ENCODE measurements at places on chromosomes 12 and 14.

DNA sequence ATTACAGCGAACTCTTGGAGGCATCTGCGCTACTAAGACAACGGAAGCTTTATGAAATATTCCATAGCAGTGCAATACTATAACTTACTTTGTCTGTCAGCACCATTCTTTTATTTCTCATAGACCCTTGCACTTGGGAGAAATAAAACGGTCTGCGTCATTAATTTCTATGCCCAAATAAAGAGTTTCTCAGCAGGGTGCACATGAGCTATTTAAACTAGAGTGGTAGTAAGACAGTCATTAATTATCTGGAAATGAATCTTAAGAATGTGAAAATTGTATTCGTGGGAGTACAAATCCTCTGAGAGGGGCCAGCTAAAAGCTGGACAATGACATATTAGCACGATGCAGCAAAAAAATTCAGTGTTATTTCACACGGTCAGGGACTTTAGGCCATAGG is 903.4 kb upstream of the FOXG1 start:
- DNase-seq = no peak

- no peak for DNase-seq
Measured at GRCh38 chr14:38502239-38502638, 246.3 kb upstream of the CLEC14A start.

GRCh38 chr14:59678352-59678751 is 101.7 kb upstream of the CCDC175 start:
- DNase-seq = no peak

DNA sequence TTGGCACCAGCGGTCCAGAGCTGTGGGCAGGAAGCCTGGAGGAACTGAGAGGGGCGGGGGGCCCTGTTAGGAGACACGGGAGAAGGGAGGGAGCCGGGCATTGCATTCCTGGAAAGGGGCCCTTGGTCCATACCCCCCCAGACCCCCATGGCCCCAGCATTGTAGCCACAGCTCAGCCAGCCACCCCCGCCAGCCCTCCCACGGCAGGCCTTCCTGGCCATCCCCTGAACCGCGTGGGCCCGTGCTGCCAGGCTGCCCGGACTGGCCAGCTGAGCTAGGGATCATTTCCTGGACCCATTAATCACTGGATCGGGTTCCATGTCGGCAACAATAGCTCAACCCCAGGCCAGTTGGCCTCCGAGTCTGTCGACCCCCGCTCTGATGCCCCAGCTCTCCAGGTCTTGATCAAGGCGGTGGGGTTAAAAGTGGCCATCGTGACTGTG is 39.8 kb upstream of the DIO3 start:
- DNase-seq = no peak

- no peak for DNase-seq
Measured at GRCh38 chr14:29799464-29800095, 128.1 kb downstream of the PRKD1 start.

DNA sequence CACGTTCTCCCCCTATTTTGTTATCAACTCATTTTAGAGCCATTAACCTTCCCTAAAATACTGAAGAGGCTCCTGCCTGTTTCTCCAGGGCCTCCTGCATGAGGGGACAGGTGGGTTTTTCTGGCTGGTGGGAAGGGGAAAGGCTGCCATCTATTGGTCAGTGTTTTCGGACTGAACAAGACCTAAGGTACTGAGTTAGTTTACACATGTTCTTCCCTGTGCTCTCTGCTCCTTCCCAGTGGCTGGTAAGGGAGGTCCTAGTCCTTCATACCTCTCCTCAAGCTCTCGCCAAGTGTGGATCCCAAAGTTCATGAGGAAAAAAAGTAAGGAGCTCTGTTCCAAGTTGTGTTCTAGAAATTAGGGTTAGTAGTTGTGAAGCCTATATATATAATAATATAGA is 357.5 kb downstream of the FSCB start:
- DNase-seq = no peak

DNA sequence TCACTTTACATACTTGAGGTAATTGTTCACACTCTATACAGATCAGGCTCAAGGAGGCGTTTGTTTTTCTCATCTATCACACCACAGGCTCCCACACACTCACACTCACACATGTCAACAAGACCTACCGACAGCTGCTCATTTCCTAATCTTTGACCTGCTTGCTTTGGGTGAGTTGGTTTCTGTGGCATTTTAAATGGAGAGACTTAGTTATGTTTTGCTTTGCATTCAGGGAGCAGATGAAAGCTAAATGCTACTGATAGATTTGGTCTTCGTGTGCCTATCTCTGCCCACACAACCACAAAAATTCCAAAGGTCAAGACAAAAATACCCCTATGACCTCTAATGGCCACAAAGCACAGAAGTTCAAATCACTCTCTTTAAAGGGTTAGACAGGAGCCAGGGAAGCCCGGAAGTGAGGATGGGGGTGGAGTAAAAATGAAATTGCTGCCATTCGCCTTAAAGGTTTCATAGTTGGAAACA is 203.5 kb upstream of the G2E3 start:
- no peak for DNase-seq

GRCh38 chr12:108955225-108955835 is 65.5 kb downstream of the SVOP start:
- DNase-seq = no peak

DNA sequence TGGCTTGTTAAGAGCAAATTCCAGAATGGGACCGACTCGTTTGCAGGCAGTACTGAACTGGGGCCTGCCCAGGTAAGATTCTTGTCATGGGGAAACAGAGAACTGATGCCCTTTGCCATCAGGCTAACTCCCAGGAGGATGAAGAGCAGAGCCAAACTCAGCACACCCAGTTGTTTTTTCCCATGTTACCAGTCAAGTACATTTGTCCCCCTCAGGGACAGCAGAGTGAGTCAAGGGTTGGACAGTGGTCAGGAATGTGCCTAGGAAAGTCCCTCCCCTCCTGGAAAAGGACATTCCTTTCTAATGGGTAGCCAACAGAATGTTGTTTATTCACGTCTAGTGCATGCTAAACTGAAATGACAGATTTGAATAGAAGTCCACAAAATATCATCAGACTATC is 1.6 kb downstream of the ART4 start:
- no peak for DNase-seq

DNA sequence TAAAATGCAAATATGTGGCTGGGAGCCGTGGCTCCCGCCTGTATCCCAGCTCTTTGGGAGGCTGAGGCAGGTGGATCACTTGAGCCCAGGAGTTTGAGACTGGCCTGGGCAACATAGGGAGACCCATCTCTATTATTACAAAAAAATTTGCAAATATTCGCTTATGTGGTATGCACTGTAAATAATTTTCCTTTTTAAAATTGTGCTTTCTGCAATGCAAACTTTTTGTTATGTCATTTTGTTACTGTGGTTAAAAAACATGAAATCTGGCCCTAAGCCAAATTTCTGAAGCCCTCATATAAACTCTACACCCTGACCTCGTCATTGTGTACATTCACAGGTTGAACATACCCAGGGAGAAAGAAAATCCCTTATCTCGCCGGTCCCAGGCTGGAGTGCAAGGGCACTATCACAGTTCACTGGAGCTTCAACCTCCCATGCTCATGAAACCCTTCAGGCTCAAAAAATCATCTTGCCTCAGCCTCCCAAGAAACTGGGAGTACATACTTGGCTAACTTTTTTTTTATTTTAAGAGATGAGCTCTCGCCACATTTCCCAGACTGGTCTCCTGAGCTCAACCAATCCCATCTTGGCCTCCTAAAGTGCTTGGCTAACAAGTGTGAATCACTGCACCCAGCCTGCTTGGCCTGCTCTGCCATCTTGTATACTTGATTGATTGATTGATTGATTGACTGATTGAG is 24.7 kb downstream of the TRAPPC6B start:
- no peak for DNase-seq

DNA sequence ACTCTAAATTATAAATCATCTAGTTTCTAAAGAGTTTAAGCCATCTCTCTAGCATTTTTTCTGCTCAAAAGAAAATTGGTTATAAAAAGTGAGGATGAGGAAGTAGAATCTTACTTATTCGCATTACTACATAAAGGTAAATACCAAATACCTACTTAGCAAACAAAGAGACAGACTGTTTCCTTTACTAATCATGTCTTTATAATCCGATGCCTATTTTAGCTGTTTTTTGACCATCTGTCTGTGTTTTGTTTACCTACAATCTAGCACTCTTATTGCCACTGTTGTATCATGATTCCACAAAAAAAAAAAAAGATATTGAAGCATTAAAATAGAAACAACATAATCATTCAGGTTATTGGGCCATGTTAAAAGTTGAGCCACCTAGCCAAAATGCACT is 396.2 kb downstream of the PAWR start:
- DNase-seq = no peak

DNA sequence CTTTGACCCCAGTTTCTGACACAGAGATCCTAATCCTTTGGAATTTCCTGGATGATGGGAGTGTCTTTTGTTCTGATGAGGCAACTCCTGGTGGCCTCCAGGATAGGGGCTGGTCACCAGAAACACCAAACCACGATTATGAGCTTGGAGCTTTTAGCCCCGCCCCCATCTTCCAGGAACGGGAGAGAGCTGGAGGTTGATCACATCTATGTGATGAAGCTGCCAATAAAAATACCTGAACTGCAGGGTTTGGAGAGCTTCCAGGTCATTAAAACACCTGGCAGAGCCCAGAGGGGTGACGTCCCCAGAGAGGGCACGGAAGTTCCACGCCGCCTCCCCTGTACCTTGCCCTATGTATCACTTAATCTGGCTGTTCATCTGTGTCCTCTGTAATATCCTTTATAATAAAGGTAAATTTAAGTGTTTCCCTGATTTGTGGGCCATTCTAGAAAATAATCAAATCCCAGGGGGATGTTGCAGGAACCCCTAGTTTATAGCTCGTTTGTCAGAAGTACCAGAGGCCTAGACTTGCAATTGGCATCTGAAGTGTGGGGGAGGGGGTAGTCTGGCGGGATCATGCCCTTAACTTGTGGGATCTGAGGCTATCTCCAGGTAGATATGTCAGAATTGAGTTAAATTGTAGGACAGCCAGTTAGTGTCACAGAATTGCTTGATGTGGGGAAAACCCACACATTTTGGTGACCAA is 21.2 kb downstream of the APPL2 start:
- DNase-seq = no peak

DNA sequence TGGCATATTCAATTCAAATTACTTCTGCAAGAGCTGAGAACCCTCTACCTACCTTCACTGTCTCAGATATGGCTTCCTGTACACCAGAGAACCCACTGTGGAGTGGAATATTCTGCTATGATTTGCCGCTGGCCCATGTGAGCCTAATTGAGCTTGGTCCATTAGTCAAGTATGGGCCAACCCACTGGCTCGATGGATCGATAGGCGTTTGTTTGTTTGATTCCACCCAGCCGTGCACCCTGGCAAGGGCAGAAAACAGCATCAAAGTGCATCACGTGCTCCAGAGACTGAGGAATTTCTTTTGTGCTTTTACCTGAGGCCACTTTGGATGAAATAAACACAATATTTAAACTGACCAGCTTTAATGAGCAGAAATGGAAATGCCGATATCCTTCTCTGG is 426.3 kb downstream of the AACS start:
- DNase-seq = no peak

DNA sequence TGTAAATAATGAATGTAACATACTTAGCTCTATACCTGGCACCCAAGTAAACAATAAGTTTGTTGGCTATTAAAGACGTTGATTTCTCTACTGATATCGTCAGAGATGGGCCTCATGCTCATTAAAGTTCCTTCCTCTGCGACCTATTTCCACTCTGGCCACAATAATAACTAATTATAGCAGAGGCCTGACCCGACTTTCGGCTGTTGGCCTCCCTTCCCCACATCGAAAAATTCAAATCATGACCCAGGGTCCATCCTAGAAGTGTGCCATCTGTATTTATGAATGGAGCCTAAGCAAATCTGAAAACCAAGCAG is 321 bp upstream of the USP30 start:
- DNase-seq = no peak

DNA sequence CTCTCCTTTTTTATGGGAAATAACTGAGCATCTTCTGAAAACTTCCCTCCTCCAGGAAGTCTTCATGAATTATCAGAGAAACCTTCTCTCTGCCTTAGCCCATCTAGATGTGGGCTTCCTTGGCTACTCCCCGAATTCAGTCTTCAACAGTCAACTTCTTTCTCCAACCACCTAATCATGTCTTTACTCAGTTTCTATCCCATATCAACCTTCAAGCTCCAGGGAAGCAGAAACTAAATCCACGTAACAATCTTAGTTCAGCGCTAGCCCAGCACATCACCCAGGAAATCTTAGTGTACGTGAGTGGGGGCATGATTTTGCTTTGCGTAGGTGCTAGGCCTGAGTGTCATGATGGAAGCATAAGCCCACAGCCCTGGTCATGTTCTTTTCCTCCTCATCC is 12.7 kb upstream of the KRT77 start:
- no peak for DNase-seq

GRCh38 chr14:42001431-42001830 is 394.8 kb downstream of the LRFN5 start:
- DNase-seq = no peak

GRCh38 chr12:100703868-100704267 is 90.7 kb upstream of the ANO4 start:
- no peak for DNase-seq

GRCh38 chr12:56081393-56082347 is 1.7 kb downstream of the ERBB3 start:
- DNase-seq = no peak

DNA sequence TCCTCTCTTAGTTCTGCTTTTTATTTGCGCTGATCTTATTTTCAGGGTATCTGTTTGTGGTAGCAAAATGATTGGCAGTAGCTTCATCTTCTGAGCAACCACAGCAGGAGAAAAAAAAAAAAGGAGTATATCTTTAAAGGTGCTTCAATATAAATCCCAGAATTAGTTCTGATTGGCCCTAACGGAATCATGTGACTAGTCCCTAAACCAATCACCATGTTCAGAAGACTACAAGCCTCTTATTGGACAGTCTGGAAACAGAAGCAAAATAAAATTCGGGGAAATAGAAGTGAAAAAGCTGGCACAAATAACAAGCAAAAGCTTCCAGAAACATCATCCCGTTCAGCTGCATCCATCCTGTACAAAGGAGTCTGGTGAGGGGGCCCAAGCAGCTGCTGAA is 49.9 kb upstream of the PTPRO start:
- no peak for DNase-seq

DNA sequence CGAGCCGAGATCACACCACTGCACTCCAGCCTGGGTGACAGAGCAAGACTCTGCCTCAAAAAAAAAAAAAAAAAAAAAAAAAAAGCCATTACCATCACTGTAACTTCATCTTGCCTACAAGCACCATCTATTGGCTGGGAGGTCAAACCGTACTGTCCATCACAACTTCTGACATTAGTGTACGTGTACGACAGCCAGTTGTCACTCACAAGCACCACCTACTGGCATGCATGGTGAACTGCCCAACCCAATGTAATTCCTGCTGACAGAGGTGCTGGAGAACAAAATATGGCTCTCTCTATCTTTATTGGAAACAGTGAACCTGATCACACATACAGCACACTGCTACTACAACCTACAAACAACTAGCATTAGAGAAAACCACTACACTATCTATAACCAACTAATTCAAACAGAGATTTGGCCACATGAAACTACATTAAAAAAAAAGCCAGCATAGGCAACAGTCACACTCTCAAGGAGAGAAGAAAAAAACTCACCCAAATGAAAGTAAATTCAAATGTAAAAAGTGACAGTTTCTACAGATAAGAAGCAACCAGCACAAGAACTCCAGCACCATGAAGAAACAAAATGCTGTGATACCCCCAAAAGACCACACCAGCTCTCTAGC is 82.3 kb downstream of the PUS7L start:
- peak; percentile 51 for DNase-seq

GRCh38 chr14:61380984-61381383 is 59.6 kb downstream of the PRKCH start:
- DNase-seq = no peak
